NCI-H1417 treated with DMSO at 0.1 percent for 48 hours (cell line): ENCODE measurements at places on chromosomes 16 and 17.

GRCh38 chr17:67322042-67322787 is 44.2 kb downstream of the PSMD12 start:
- no peak for DNase-seq

DNA sequence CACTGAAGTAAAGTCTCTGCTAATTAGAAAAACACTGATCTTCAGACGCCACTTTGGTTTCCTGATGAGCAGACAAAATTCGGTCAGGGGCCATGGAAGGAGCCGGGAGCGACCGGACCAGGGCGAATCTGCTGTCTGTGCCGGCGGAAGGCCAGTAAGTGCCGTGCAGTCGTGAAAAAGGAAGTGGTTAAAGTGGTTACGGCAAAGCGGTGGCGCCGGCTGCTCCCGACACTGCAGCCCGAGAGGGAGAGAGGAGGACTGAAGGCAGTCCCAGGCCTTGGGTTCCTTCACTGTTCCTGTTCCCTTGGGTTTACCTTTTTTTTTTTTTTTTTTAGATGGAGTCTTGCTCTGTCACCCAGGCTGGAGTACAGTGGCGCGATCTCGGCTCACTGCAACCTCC is 17.3 kb upstream of the HEXD start:
- DNase-seq, result no peak

DNA sequence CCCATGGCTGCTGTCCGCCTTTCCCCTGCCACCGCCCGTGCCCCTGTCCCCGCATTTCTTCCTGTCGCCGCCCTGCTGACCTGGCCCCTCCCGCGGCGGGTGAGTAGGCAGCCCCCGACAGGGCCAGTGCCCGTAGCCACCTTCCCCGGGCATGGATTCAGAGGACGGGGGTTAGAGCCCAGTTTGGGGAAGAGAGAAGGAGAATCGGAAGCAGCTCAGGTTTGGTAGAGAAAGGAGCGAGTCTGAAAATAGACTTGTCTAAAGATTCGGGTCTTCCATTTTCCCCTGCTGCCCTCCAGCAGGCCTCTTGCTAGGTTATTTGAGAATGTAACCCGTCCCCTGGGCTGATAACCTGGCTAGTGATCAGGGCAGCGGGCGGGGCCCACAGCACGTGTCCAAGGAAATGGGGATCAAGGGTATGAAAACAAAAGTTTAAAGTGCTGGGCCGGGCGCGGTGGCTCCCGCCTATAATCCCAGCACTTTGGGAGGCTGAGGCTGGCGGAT is 7.9 kb upstream of the CLDN9 start:
- no peak for DNase-seq

DNA sequence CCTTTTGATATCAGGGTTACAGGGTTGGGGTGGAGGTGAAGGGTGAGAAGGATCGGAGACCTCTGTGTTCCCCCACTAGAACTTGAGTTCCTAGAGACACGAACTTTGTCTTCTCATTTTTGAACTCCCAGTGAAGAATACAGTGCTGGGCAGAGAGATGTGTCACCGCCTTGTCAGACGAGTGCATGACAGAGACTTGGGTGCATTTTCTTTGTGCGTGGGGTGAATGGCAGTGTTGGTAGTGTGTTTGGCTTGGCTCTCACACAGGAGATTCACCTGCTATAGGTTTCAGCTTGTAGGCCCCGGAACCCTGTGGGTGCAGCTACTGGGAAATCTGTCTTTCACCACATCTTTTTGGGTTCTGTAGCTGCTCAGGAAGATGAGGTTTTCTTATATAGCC is 40.0 kb upstream of the CCR7 start:
- DNase-seq, result no peak

DNA sequence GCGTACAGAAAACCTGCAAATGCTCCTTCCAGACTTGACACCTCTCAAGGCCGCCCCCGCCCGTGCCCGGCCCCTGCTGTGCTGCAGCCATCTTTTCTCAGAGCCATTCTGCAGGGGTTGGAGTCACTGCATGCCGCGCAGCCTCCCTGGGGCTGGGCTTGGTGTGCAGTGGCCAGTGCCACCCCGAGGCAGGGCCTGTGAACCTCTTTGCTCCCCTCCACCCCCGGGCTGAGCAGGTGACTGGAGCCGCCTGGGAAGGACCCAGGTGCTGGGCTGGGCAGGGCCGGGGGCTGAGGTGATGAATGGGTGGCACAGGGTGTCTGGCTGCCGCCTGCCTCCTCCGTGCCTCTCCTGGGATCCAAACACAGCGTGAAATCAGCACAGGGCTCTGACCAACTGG is 20.3 kb downstream of the MRM3 start:
- DNase-seq, result no peak

GRCh38 chr16:66220702-66221101 is 145.8 kb upstream of the CDH5 start:
- no peak for DNase-seq

DNA sequence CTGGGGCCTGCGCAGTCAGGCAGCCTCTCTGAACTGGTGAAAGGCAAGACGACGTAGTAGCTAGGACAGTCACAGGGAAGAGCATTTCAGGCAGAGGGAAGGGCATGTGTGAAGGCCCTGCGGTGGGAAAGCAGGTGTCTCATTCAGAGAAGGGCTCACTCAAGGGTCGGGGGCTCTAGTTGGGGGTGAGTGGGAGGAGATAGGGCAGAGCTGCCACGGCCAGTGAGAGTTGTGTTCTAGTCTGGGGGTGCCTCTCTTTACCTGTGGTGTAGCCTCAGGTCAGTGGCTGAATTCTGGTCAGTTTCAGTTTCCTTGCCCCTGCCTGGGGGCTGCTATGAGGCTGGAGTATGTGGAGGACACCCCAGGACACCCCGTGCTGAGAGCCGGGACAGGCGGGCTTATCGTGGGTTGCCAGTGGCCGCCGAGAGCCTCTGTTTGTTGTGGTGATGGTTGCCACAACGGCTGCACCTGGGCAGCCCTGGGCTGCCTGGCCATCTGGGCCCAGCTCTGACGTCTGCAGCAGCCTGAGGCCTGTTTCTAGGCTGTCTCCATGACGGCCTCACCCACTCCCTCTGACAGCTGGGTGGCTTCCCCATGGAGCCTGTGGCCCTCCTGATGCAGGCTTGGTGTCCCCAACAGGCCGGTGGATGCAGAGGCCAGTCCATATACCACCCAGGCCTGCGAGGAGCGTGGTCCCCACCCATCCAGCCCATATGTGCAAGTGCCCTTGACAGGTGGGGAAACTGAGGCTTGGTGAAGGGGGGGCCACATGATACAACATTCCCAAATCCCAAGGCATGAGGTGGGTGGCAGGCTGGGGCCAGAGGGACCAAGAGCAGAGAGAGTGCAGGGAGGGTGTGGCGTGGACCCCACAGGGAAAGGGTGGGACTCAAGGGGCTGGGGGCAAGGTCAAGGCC is 10.8 kb downstream of the MAP2K3 start:
- no peak for DNase-seq

GRCh38 chr16:85171759-85172454 is 59.6 kb upstream of the CIBAR2 start:
- DNase-seq, result no peak

GRCh38 chr17:18004345-18004744 is 31.7 kb downstream of the DRC3 start:
- no peak for DNase-seq

- DNase-seq, result no peak
Observed at GRCh38 chr16:48231727-48232492, 12.2 kb upstream of the LONP2 start.

- DNase-seq, result no peak
Observed at GRCh38 chr16:85091522-85091910, 20.8 kb downstream of the CIBAR2 start.

DNA sequence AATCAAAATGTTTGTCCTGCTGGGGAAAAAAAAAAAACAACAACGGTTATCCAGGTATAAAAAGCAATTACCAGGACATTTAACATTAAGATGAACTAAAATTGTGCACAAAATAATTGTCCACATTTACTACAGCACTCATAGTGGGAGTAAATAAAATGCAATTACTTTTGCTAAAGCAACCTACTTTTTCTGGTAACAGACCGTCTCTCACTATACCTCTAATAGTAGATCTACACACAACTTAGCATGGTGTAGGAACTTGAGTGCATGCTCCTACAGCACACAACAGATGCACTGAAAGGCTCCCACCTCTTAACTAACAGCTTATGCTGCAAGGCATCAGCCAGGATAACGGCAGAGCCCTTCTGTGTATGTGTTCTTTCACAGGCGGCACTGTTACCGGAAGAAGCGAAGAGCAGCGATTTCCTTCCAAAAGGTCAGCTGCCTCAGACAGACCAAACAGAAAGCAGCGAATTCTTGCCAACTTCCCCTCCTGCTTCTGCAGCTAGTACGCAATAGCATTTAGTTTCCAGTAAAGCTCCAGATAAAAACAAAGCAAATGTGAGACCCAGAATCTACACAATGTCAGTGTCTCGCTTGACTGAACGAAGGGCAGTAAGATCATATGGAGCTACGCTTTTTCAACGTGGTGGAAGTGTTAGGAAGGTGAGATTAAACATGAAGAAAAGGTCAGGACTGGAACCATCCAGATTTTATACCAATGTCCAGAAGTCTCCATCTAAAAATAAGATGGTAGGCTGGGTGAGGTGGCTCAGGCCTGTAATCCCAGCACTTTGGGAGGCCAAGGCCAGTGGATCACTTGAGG is 27.6 kb downstream of the STAT5B start:
- no peak for DNase-seq
